Naive thymus-derived CD8-positive, alpha-beta T cell (primary cell): ENCODE measurements at places on chromosomes 5 and 9.

DNA sequence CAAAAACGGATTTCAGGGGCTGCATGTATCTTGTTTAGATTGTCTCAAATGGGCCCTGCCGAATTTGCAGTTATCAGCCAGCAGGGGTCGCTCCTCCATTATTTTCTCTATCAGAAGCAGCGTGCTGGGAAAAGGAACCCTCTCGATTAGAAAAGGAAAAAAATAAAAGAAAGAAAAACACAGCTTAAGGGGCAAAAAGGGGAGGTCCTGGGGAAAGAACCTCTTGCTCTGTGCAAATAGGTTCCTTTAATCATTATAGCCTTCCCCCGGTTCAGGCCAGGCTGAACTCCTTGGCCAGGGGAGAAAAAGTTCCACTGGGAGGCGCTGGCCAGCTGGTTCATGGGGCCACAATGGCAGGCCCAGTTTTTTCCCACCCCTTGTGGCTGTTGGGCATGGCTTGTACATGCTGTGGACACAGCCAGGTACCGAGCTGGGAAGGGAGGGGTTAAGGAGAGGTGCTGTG is 25.0 kb upstream of the CAPSL start:
- DNase-seq = no peak

- no peak for DNase-seq
Observed at GRCh38 chr5:133247151-133247709, 195.4 kb downstream of the HSPA4 start.

DNA sequence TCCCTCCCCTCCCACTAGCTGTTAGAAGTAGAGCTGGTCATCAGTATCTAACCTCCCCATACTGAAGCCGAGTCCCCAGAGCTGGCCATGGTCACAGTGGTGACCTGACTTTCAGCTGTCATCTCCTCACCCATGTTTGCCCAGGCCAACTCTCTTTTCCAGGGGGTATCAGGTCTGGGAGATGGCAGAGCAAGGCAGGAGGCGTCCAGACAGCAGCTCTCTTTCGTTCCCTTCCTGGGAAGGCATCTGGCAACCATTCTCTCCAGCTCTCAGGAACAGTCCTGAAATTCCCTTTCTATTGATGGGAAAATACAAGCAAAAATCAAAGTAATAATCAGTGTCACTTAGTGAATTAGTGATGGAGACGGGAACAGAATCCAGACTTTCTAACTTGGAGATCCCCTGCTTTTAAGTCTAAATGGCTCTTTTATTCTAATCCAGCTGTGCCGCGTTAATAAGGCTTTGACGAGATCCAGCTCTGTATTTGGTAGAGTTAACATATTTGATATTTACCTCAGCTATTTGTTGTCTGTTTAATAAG is 21.3 kb upstream of the AOPEP start:
- no peak for DNase-seq

DNA sequence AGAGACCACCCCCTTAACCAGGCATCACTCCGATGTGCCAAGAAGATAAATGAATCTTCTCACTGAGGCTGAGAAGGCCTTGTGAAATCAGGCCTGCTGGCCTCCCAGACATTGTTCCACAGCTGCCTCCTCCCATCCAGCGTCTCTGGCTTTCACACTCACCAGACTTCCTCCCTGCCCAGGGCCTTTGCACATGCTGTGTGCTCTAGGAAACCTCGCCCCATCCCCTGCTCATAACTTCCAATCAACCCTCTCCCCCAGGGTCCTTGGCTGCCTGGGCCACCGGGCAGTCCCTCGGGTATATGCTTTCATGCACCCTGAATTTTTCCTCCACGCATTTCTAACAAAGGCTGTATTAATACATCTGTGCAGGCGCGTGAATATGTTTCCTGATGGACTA is 58.4 kb downstream of the DUSP1 start:
- peak; percentile 32 for DNase-seq

DNA sequence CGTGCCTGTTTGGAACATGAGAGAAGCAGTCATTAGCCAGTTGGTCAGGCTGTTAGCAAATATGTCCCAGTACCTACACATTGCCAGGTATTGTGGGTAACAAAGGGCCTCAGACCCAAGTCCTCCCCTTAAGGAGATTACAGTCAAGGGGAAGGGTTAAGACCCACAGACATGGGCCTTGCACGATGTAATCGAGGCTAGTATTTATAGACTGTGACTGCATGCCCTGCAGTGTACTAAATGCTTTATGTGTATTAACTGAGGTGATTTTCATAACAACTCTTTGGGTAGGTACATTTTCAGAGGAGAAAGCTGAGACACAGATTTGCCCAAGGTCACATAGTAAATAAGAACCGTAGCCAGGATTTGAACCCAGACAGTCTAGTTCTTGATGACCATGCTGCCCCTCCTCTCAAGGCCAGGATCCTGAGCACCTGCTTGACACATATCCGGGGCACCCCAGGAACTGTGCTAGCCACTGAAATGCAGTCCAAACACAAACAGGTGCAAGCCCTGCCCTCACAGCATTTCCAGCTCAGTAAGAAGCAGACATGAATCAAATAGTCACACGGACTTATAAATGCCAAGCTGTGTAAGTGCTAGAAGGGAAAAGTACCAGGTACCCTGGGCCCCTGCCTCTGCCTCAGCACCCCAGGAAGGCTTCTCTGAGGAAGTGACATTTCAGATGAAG is 32.0 kb upstream of the GRPEL2 start:
- DNase-seq = no peak

DNA sequence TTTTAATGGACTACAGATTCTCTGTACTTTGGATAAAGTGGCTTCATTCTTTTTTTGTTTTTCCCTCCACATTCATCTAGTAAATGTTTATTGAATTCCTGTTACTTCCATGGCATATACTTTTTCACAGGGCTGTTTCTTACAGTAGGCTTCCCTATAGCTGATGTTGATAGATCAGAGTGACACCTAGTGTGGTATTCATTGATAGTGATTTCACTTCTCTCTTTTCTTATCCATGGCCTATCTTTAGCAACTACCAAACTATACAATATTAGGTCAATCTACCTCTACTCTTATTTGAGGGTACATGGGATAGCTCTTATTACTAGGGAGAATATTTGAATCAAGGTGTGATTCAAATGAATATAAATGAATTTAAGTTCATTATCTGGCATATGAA is 35.8 kb downstream of the FSD1L start:
- DNase-seq = no peak

- DNase-seq = no peak
Observed at GRCh38 chr5:172911628-172911880, 47.7 kb upstream of the RPL26L1 start.

- no peak for DNase-seq
Observed at GRCh38 chr5:133445744-133446143, 166.6 kb downstream of the FSTL4 start.

DNA sequence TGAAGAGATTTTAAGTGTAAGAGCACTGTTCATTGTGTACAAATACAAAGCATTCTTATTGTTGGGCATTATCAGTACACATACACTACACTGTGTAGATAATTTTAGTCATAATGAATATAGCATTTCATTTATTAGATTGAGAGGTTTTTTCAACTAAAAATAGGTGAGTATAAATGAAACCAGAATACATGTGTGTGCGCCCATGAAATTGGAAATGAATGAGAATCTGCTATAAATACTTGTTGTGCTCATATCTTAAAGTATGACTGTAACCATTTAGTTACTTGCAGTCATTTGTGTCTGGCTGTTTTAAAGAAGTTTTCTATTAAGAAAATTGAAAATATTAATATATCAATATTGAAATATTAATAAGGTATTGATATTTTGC is 189.0 kb upstream of the MEF2C start:
- DNase-seq = no peak

GRCh38 chr5:124030043-124030491 is 518.1 kb downstream of the CSNK1G3 start:
- DNase-seq = no peak
